ENCODE measurements at places on chromosomes 5 and 9. TPM values are rescaled to one million over a fixed set of nuclear protein-coding genes. Genes with fewer than 3 reads are reported as not detected.

GRCh38 chr5:133420440-133421301, 191.7 kb downstream of the FSTL4 start:
- H3K4me1 ChIP-seq = peaks cover 6% of the 10 kb centered on the region
- H3K4me3 ChIP-seq = no peak overlapping the region

DNA sequence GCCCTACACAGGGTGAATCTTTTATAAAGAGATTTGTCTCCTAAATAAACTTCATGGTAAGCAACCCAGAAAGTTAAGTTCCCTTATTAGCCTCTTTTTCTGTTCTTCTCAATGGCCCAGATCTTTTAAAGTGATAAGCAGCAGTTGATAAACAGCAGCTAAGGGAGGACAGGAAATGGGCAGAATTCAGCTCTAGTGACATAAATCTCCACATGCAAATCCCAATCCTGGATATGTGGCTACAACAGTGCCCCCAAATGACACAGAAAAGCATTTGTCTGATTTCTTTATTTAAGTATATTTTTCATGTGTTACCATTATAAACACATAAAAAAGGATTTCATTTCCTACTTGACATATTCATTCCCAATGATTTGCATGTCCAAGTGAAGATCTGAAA, 199.0 kb downstream of the DTWD2 start:
- H3K36me3 ChIP-seq = no peaks in the 10 kb centered on the region
- no peaks in the 10 kb centered on the region for H3K4me1 ChIP-seq
- H3K27ac ChIP-seq = no peak overlapping the region
- no peaks in the 10 kb centered on the region for H3K27me3 ChIP-seq
- DNase-seq = no peak

GRCh38 chr9:16688814-16689213, 181.7 kb downstream of the BNC2 start:
- no peaks in the 10 kb centered on the region for H3K27me3 ChIP-seq
- peaks cover 32% of the 10 kb centered on the region for H3K4me1 ChIP-seq
- H3K36me3 ChIP-seq = no peaks in the 10 kb centered on the region
- no peak overlapping the region for H3K4me3 ChIP-seq
- no peak overlapping the region for H3K27ac ChIP-seq

- H3K27me3 ChIP-seq = no peaks in the 10 kb centered on the region
- H3K36me3 ChIP-seq = no peaks in the 10 kb centered on the region
- DNase-seq = no peak
- no peaks in the 10 kb centered on the region for H3K4me1 ChIP-seq
- no peak overlapping the region for H3K27ac ChIP-seq
- no peak overlapping the region for H3K4me3 ChIP-seq
These were observed 969.2 kb downstream of the CDH18 start for GRCh38 chr5:19018822-19019221.

DNA sequence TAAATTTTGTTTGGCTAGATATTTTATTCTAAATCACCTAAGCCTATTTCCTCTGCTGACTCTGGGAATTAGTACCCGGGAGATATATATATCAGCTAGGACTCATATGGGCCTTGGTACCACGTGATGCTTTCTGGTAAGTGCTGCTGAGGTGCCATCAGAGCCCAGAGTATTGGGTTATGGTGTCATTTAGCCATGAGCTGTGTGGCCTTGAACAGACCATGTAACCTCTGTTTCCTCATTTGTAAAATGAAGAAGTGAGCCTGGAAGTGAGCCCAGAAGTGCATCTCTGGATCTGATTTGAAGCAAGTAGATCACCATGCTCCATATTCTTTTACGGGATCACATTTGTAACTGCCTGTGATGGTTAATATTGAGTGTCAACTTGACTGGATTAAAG, 126.1 kb downstream of the GPBP1 start:
- no peaks in the 10 kb centered on the region for H3K27me3 ChIP-seq
- DNase-seq = no peak
- no peak overlapping the region for H3K27ac ChIP-seq
- peaks cover 25% of the 10 kb centered on the region for H3K4me1 ChIP-seq
- H3K4me3 ChIP-seq = no peak overlapping the region

DNA sequence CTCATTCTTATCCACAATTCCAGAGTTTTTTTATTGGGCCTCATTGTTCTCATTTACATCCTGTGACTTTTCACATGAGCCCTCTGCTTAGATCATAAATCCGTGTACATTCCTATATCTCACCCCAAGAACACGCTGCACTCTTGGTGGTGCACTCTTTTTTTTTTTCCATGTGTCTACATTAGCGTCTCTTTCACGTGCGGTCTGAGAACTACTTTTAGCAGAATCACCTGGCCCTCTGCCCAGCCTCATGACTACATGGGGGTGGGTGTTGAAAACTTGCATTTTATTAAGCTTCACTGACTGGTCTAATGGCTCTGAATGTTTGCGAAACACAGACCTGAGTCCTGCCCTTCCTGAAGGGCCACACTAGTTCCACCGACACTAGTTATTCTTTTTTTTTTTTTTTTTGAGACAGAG, 18.6 kb downstream of the C9orf57 start:
- no peak for DNase-seq
- H3K4me3 ChIP-seq = no peak overlapping the region
- no peak overlapping the region for H3K27ac ChIP-seq

- no peaks in the 10 kb centered on the region for H3K27me3 ChIP-seq
- peak; percentile 38 for DNase-seq
- peaks cover 10% of the 10 kb centered on the region for H3K4me1 ChIP-seq
- no peaks in the 10 kb centered on the region for H3K36me3 ChIP-seq
- 0 out of 2 replicates have a peak overlapping the region, but pooled peaks have one; percentile 23 for H3K27ac ChIP-seq
- no peak overlapping the region for H3K4me3 ChIP-seq
These were observed 98.5 kb upstream of the ABCA1 start for GRCh38 chr9:105026451-105026850.

DNA sequence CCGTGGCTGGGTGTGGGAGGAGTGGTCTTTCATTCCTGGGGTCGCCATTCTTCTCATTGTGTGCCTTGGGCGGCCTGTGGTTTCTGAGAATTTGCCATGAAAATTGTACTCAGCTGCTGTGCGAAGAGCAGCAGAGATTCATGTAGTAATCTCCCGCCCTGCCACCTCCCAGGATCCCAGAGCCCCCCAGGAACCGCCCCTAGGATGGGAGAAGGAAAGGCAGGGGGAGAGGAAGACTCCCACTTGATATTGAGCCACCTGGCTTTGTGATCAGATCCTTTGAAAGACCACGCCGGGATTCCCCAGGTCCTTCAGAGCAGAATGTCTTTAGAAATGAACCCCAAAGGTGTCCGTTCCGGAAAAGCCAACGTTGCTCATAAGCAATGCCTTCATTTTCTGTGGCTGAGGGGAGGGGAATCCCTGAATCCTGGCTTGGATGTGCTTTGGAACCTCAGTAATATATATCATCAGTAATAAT, 27.6 kb downstream of the NEURL1B start:
- no peak overlapping the region for H3K4me3 ChIP-seq
- no peak overlapping the region for H3K27ac ChIP-seq
- peaks cover 14% of the 10 kb centered on the region for H3K4me1 ChIP-seq
- DNase-seq = no peak
- H3K36me3 ChIP-seq = peaks cover 23% of the 10 kb centered on the region
- no peaks in the 10 kb centered on the region for H3K27me3 ChIP-seq

GRCh38 chr9:19995619-19996018, 206.8 kb upstream of the SLC24A2 start:
- H3K27me3 ChIP-seq = no peaks in the 10 kb centered on the region
- H3K4me1 ChIP-seq = peaks cover 32% of the 10 kb centered on the region
- H3K36me3 ChIP-seq = no peaks in the 10 kb centered on the region

DNA sequence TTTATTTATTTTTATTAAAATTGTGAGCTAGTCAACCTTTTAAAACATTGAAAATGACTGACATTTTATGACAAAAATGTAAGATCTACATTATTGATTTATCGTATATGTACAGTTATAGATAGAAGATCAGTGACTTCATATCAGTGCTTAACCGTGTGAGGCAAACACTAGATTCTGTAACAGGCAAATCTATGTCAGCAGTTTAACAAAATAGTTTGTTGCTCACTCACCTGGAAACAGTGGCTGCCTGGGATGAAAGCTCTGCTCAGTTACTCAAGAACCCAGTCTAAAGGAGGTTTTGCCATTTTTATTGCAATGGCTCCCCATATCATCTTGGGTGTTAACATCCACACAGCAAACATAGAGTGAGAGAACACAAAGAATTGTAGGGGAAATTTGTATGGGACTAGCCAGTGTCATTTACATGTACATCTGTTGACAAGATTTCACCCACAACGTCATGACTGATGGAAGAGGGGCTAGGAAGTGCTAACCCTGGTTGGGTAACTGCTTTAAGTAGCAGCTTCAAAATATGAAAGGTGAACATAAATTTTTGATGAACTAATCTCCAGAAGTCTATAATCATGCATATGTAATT, 49.0 kb downstream of the SGCD start:
- H3K27ac ChIP-seq = no peak overlapping the region
- no peaks in the 10 kb centered on the region for H3K27me3 ChIP-seq
- DNase-seq = no peak
- H3K36me3 ChIP-seq = no peaks in the 10 kb centered on the region

- peaks cover 14% of the 10 kb centered on the region for H3K4me1 ChIP-seq
- no peak overlapping the region for H3K27ac ChIP-seq
- no peaks in the 10 kb centered on the region for H3K27me3 ChIP-seq
- H3K4me3 ChIP-seq = no peak overlapping the region
- no peak for DNase-seq
- H3K36me3 ChIP-seq = no peaks in the 10 kb centered on the region
These were observed 1.5 kb downstream of the SH3GLB2 start for GRCh38 chr9:129026442-129027223.

GRCh38 chr5:69497006-69497520, 4.5 kb downstream of the OCLN start:
- no peaks in the 10 kb centered on the region for H3K27me3 ChIP-seq
- H3K36me3 ChIP-seq = no peaks in the 10 kb centered on the region
- no peak for DNase-seq
- no peak overlapping the region for H3K4me3 ChIP-seq

GRCh38 chr5:155783791-155784190, 543.2 kb upstream of the SGCD start:
- no peak overlapping the region for H3K27ac ChIP-seq
- no peaks in the 10 kb centered on the region for H3K4me1 ChIP-seq
- no peaks in the 10 kb centered on the region for H3K36me3 ChIP-seq
- no peak for DNase-seq
- H3K4me3 ChIP-seq = no peak overlapping the region

DNA sequence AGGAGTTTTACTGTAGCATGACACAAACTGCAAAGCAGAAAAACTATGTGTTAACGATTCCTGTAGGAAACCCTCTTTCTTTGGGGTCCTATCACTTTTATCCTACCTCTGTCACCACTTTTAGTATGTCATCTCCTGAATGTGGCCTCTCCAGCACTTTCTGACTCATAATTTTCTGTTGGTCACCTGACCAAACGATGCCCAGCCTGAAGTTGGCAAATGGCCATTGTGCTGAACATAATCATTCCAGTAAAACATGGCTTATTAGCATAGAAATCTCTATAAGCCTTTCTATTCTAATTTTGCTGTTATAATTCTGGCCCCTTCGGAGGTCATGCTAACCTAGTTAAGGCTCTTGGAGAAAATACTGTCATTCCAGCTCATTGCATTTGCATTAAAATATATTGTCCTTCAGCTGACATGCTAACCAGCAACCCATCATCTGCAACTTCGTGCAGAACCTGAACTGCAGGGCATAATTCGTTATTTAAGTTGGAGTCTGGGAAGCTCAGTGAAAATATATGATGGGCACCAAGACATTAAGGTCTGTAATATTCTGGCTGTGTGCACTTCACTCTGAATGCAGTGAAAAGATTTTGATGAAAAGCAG, 140.3 kb downstream of the NMUR2 start:
- no peak overlapping the region for H3K27ac ChIP-seq
- H3K27me3 ChIP-seq = no peaks in the 10 kb centered on the region
- no peak overlapping the region for H3K4me3 ChIP-seq
- H3K36me3 ChIP-seq = no peaks in the 10 kb centered on the region

DNA sequence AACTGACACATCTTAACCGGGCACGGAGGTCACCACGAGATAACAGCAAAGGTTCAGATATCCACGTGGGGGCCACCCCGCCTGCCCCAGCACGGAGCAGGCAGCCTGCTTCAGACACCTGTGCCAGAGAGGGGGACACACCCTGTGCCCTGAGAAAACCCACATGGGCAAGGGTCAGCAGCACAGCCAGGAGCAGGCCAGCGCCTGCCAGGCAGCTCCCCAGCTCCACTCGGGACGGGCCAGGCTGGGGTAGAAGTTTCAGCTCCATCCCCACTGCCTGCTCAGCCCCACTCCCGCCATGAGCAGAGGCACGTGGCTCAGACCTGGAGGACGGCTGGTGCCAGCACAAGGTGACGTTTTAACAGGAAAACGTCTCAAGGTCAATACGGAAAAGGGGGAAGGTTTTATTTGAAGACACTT, 22.2 kb downstream of the SLC12A7 start:
- H3K4me3 ChIP-seq = no peak overlapping the region
- H3K4me1 ChIP-seq = no peaks in the 10 kb centered on the region
- no peak for DNase-seq
- no peak overlapping the region for H3K27ac ChIP-seq
- peaks cover 28% of the 10 kb centered on the region for H3K36me3 ChIP-seq

The CRB2 gene
- total RNA-seq = not detected

The FAM193B gene
- total RNA-seq = 24.9 TPM

The WHRN gene
- total RNA-seq = 0.50 TPM

The ANP32B gene
- total RNA-seq = 10.1 TPM

The NDST1 gene
- 65.0 TPM for total RNA-seq

The JAK2 gene
- 5.7 TPM for total RNA-seq

The TMEM171 gene
- 4.5 TPM for total RNA-seq
